Activated effector memory CD4-positive, alpha-beta T cell treated with Interleukin-2 at 50 U/mL for 16 hours (primary cell): ENCODE measurements at places on chromosomes 1 and 21.
A peak's percentile ranks its signal among the peaks of the same experiment; 100 is the strongest.

- no peak for DNase-seq
Measured at GRCh38 chr1:178739285-178740045, 14.4 kb downstream of the RALGPS2 start.

GRCh38 chr1:194214735-194215134 is 1028.3 kb upstream of the B3GALT2 start:
- DNase-seq: no peak

GRCh38 chr1:67372898-67373297 is 57.3 kb downstream of the SERBP1 start:
- no peak for DNase-seq

GRCh38 chr1:215594640-215595039 is 27.5 kb downstream of the KCTD3 start:
- no peak for DNase-seq

GRCh38 chr1:70438529-70438928 is 27.5 kb downstream of the CTH start:
- DNase-seq: no peak

- DNase-seq: no peak
Measured at GRCh38 chr1:241985787-241986186, 13.1 kb downstream of the MAP1LC3C start.

DNA sequence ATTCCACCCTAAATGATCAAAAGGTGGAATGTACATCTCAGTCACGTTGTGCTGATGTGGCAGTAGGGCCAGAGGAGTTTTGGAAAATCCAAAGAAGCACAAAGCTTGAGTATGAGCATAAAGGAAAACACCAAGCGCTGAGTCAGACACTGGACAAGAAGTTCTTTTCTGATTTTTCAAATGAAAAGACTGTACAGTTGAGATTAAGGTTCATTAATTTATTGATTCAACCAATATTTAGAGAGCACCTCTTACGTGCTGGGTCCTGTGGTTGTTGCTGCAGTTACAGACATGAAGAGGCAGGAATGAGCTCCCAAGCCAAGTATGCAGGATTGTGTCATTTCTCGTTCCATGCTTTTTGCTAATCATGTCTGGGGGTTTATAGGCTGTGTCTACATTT is 28.9 kb upstream of the APP start:
- DNase-seq: no peak

- peak; percentile 31 for DNase-seq
Measured at GRCh38 chr1:33255347-33256220, 708 bp upstream of the ZNF362 start.

GRCh38 chr1:84450910-84451309 is 28.2 kb upstream of the RPF1 start:
- no peak for DNase-seq

DNA sequence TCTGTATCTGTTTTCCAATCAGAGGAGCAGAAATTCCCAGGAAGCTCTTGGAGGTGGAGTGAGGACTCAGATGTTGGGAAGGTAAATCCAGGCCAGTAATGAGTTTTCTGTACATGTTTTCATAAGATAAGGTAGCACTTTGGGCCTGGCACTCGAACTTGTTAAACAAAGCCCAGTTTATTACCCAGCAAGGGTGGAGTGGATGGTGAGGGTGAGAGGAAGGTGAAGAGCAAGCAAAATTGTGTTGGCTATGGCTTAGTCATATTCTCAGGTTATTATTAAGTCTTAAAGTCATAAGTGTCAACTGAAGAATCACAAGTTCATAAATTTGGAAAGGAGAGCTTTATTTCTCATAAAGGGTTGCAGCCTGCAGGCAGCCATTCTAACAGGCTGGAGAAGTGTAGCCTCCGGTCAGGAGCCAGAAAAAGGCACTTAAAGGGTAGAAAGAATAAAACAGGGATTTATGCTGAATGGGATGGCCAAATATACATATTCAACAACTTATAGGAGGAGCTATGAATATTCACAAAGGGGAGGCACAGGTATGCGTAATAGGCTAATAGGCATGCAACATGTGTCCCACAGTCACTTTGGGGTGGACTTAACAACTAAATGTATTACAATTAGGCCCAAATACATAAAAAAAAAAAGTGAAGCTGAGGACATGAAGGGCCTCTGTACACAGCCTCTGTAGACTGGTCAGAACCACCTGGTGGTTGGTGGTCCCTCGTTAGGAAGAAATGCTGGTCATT is 523.9 kb downstream of the LMO4 start:
- no peak for DNase-seq

DNA sequence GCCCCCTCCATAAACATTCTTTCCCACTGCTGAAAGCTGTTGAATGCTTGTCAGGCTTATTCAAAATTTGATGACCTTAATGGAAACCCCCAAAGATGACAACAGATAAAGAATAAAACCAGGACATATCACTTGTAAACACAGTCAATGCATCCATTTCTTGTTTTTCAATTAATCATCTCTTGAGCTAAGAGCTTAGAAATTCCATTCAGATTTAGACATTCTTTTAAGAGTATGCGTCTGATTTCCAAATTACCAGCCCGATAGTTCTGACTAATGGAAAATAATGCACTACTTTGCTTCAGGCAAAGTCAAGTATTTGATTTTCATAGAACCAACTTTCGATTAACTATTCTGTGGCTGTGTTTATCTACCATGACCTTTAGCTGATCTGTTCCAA is 100.6 kb upstream of the RUNX1 start:
- no peak for DNase-seq

DNA sequence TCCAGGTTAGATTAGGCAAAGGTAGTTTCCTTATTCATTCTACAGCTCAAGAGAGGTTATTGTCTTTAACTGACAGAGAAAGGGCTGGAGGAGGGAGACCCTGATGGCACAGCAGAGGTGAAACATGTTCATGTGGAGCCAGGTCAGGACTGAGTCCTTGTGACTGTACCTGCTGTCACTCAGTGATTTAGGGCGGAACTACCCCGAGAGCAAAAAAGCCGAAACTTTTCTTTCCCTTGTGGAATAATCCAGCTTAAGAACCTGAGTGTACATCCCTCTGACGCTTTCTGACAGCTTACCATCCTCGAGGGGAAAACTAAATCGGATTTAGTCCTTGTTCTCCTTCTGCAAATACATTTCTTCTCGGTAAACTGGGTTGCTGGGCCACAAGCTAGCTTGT is 273.2 kb downstream of the BACH1 start:
- DNase-seq: no peak

- no peak for DNase-seq
Measured at GRCh38 chr1:50424884-50425375, 1.7 kb upstream of the DMRTA2 start.

DNA sequence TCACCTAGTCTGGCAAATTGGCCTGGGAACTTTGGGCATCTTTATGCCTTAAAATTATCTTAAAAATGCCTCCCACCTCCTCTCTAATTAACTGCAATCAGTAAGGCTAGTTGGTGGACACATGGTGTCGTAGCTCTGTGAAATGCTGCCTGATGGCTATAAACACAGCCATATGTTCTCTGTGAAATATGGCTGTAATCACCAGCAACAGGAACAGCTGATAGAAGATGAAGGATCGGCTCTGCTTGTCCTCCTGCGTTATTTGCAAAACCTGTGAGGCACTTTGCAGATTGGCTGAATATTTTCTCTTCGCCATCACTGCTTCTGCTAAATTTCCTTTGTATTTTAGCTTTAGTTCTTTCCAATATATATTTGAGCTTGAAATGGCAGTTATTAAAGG is 419.6 kb downstream of the RWDD3 start:
- DNase-seq: no peak

DNA sequence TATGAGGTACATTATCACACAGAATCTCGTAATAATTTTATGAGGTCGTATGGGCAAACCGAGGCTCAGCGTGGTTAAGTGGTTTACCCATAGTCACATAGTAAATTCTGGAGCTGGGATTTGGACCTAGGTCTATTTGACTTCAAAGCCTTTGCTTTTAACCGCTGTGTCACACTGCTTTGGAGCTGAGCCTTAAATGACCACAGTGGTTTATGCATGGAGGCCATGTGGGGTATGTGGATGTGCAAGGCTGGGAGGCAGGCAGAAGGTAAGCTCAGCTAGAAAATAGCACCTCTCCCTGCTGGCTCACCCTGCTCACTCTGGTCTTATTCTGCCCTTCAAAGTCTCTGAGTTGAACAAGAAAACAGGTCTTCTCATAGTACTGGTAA is 269.5 kb downstream of the TRABD2B start:
- DNase-seq: no peak

GRCh38 chr21:46559291-46559983 is 45.4 kb downstream of the S100B start:
- peak; percentile 54 for DNase-seq

GRCh38 chr1:30741239-30741894 is 16.2 kb downstream of the LAPTM5 start:
- DNase-seq: no peak

GRCh38 chr21:43343992-43344886 is 82.7 kb downstream of the SIK1 start:
- no peak for DNase-seq

DNA sequence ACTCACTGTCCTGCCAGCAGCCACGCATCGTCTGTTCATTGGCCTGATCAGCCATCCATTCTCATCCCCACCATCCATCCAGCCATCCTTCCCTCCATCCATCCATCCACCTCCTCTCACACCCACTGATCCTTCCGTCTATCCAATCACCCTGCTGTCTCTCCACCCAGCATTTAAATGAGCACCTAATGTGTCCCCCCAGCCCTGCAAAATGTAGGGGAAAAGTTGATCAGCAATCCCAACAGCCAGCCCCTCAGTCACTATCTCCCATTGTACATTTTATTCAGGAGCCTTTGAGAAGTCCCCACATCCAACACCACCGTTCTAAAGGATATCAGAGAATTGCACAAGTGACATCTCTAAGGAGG is 11.1 kb upstream of the DDOST start:
- no peak for DNase-seq

- DNase-seq: no peak
Measured at GRCh38 chr1:188489336-188490112, 1660.8 kb downstream of the PLA2G4A start.

DNA sequence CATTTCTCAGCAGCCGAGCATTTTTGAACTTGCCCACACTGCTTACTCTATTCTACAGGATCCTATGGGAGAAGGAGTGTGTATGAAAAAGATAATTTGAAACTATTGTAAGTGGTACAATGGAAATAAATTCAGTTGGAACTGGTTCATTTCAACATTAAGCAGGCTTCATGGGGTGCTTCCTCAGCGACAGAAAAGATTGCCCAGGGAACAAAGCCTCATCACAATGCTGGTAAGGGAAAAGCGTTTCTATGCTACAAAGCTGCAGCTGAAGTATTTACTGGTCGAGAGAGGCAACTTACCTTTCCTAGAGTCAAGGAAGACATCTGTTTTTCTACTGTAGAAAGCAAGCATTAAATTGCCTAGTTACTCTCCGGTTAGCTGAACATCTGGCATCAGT is 568.2 kb upstream of the ZP4 start:
- DNase-seq: no peak

DNA sequence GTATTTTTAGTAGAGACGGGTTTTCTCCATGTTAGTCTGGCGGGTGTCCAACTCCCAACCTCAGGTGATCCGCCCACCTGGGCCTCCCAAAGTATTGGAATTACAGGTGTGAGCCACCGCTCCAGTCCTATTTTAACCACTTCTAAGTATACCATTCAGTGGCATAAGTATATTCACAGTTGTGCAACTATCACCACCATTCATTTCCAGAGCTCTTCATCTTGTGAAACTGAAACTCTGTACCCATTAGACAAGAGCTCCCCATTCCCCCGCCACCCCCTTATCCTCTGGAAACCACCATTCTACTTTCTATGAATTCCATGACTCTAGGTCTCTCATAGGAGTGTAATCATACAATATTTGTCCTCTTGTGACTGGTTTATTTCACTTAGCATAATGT is 40.2 kb upstream of the CAMTA1 start:
- DNase-seq: no peak

DNA sequence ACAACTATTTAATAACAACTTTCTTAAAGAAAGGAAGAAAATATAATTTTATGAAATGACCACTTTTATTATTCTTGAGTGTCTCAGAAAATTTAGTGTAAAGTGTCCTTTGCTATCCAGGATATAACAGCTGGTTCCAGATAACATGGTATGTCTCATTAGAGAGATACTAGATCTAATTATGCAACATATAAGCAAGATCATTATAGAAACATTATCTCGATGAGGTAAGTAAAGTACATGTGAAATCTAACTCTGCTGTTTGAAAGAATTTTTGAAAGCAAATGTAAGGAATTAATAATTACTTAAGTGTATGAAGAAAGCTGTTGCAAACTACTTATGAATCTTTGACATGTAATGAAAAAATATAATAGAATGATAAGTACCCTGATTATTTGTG is 887.4 kb upstream of the CXADR start:
- no peak for DNase-seq

DNA sequence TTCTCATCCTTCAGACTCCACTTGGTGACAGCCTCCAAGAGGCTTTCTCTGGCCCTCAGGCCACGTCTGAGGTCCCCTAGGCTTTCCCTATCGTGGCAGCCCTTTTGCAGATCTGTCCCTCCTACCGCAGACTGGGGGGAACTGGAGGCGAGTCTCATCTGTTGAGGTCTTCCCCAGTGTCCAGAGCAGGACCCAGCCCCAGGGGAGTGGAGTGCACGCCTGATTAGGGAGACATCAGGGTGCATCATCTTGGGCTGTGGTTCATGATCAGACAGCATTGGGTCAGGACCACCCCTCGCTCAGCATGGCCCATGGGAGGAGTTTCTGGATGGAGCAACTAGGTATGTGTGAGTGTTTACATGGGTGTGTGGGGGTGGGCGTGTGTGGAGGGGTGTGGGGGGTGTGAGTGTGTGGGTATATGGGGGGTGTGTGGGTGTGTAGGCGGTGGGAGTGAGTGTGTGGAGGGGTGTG is 8.5 kb upstream of the MATN1 start:
- no peak for DNase-seq

- peak; percentile 68 for DNase-seq
Measured at GRCh38 chr1:12619792-12620487, 1.9 kb upstream of the DHRS3 start.

DNA sequence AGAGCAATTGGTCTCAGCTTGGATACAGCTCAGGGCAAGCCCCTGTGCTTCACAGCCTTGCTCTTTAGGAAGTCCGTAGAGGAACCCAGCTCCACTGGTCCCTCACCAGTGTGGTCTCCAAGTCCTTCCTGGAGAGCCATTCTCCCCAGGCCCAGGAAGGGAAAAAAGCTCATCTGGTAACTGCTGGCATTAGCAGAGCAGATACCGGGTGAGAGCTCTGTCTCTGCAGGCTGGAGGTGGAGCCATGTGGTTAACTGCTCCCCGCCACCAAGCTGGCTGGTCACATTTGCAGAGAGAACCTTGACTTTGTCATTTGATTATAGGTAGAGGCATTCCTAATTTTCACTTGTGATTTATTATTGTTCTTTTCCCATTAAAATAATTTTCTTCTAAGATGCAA is 169.6 kb downstream of the ROR1 start:
- no peak for DNase-seq

GRCh38 chr21:41604583-41605041 is 96.7 kb upstream of the TMPRSS2 start:
- no peak for DNase-seq
